ENCODE measurements at places on chromosomes 16 and 17.

GRCh38 chr16:17101646-17102045, 369.1 kb downstream of the XYLT1 start:
- DNase-seq, result peak; percentile 18

DNA sequence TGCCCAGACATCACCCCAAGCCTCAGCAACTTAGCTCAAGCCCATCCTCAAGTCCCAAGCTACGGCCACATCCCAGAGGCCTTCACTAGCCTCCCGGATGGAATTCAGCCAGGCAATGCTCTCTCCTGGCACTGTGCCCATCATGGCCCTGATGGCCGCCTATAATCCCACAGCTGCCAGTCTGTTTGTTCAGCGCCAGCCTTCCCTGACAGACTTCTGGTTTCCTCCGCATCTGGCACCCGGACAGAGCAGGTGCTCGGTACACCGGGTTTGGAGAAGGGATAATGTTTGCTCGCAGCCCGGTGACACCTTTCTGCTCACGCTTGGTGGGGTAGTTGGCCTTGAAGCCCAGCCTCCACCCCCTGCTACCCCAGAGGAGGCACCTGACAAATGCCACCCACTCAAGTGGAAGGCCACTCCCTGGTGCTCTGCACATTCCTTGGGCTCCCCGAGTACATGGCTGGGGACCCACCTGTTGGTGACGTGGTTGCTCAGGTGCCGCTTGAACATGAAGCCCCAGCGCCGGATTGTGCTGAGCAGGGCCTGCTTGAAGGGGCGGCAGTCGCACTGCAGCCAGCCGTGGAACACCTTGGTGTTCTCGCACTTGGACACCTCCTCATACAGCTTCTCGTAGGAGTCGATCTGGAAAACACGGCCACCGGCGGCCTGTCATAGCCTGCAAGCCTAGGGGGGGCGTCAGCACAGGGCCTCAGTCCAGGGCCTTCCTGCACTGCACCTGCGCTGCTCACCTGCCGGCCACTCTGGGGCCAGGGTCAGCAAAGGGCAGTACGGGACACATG, 47.1 kb downstream of the DNAH17 start:
- DNase-seq, result no peak

DNA sequence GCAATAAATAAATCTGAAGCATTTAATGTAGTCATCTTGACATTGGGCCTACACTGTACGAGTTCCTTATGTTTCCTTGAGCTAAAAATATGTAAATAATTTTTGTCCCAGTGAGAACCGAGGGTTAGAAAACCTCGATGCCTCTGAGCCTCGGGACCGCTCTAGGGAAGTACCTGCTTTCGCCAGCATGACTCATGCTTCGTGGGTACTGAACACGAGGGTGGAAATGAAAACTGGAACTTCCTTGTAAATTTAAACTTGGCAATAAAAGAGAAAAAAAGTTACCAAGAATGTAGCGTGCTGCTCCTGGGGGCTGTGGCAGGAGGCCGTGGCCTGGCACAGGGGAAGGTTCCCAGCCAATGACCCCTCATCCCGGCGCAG, 74.1 kb downstream of the SOCS1 start:
- peak; percentile 51 for DNase-seq

- no peak for DNase-seq
Measured at GRCh38 chr17:48030531-48030930, 7.1 kb downstream of the COPZ2 start.

GRCh38 chr16:87735270-87736007, 30.3 kb downstream of the KLHDC4 start:
- no peak for DNase-seq

GRCh38 chr16:1914084-1914608, 4.1 kb downstream of the HS3ST6 start:
- DNase-seq, result no peak

- DNase-seq, result no peak
Measured at GRCh38 chr16:19446300-19446846, 28.7 kb downstream of the TMC5 start.

DNA sequence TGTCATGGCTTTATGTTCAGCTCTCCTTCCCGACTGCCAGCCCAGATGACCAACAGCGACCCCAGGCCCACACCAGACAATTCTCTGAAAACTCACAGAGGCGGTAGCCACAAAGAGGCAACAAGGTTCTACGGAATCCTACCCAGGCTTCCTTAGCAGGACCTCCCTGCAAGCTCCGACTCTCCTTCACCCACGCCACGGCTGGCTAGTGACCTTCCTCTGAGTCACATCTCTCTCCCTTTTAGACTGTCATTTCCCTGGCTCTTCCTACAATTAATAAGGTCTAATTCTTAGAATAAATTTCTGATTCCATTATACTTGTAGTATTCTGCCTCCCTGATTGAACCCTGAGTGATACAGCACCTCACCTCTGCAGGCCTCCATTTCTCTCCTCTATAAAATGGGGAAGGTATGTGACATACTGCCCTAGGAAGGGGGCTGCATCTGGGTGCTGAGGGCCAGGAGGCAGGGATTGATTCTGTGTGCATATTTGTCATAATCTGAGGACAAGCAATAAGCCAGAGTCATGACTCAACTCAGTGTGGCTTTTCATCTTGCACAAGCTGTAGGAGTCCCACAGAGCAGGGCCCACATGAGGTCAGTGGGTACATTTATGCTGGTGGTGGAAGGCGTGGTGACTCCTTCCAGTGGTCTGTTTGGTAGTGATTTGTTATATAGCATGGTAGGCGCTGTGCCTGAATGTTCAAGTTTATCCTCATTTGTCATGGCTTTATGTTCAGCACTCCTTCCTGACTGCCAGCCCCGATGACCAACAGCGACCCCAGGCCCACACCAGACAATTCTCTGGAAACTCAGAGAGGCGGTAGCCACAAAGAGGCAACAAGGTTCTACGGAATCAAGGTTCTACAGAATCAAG, 46.2 kb downstream of the SMPD3 start:
- no peak for DNase-seq

DNA sequence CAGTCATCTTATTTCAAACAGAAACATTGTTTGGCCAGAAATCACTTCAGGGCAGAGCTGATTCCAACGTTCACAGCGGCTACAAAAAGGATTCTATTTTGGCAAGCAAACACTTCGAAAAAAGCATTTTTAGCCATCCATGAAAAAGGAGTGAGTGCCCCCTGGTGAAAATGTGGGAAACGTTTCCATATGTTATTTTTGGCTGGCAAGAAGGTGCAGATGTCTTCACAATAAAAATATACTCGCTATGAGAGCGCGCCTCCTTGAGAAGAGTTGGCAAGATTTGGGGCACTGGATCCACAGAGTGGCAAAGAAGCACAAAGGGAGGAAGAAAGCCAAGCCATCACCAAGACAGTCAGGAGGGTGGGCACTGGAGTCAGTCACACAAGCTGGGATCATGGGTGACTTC, 191.1 kb downstream of the CHD9NB start:
- no peak for DNase-seq

DNA sequence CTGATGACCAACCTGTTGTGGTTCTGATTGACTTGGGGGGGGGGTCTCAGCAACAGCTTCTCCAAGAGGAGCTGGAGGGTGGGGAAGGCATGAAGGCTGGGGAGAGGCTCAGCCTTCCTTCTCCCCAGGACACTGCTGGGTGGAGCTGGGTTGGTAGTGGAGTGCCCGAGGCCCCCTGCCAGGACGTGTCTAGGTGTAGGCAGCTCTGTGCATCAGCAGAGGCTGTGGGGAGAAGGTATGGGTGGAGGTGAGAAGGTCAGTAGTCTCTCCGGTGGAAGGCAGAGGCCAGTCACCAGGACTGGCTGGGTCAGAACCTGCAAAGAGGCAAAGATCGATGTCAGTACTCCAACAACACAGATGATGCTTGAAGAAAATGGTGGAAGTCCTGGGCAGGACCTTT, 3.9 kb downstream of the CHAD start:
- DNase-seq, result no peak

DNA sequence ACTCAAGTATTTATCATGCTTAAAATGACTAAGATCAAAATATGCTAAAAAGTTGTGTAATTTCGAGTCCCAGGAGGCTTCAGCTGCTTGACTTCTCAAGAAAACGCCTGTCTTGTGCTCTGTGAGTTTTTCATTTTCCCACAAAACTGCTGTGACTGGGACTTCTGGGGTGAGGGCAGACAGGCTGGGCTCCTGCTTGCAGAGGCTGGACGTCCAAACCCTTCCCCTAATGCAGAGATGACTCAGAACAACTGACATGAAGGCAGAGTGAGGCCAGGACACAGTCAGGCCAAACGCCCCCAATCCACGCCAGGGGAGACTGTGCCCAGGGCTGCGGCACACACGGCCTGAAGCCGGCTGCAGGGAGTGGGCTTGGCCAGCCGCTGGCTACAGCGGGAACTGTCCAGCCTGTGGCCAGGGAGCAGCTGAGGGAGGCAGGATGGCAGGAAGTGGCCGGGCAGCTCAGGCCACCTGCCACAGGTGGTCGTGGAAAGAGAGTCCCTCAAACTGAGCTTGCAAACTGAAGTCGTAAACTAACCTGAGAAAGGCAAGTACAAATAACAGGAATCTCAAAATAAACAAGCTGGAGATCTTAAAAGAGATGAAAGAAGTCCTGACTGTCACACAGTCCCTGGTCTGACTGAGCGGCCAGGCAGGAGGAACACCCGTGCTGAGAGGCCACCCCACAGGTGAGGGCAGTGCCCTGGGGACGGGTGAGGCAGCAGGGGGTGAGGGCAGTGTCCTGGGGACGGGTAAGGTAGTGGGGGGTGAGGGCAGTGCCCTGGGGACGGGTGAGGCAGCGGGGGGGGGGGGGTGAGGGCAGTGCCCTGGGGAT, 21.3 kb upstream of the HEXD start:
- no peak for DNase-seq

- DNase-seq, result no peak
Measured at GRCh38 chr16:87420026-87421002, 28.2 kb downstream of the MAP1LC3B start.

GRCh38 chr17:40323391-40324381, 14.7 kb downstream of the RARA start:
- peak; percentile 61 for DNase-seq

- DNase-seq, result no peak
Measured at GRCh38 chr17:2990396-2990795, 73.0 kb downstream of the OR1D5 start.

DNA sequence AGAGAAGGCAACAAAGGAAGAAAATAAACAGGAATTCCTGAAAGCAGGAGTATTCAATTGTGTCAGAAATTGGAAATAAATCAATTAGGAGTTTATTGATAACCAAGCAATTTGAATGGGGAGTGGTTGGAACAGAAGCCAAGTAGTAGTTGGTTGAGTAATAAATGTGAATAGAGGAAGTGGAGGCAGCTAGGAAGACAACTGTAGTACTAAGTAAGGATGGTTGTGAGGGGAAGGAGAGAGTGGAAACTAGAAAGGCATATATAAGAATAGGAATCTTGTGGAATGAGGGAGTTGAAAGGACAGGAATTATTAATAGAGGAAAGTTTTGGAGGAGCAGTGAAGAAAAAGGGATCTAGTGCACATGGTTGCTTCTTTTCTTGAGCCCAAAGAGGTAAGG, 34.4 kb downstream of the NFAT5 start:
- no peak for DNase-seq

GRCh38 chr16:4443271-4443670, 17.6 kb downstream of the DNAJA3 start:
- no peak for DNase-seq

DNA sequence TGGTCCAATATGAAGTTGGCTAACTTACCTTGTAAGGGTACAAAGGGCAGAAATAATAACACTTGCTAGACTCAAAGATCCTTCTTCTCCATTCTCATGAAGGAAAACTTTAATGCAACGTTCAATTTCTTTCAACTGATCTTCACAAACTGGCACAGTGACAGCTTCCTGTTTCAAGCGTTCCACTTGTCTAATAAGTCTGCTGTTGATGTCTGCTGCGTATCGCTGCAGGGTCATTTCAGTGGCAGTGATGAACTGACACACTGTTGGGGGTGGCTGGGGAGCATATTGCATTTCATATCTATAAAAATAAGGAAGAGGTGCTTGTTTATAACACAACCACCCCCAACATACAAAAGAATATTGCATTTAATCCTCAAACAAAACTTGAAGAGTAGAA, 33.5 kb upstream of the ARL6IP1 start:
- no peak for DNase-seq

DNA sequence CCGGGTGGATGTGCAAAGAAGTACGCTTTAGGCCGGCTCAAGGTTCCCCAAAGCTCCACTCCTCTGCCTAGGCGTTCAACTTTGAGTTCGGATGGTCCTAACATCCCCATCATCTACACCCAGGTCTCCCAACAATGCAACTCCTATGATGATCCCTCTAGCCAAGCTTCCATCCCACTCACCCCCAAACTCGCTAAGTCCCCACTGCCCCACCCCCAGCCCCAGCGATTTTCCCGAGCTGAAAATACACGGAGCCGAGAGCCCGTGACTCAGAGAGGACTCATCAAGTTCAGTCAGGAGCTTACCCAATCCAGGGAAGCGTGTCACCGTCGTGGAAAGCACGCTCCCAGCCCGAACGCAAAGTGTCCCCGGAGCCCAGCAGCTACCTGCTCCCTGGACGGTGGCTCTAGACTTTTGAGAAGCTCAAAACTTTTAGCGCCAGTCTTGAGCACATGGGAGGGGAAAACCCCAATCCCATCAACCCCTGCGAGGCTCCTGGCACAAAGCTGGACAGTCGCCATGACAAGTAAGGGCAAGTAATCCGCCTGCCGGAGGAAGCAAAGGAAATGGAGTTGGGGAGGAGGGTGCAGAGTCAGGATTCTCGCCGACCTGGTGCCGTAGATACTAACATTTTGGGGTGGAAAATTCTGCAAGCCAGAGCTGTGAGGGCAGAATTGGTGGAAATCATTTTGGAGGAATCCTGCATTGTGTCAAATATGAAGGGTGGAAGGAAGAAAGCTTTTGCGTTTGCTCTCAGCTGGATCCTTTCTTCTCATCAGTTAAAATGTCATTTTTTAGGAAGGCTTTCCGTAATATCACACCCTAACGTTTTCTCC, at the start of gene TP53:
Gene TP53 (minus strand): TSS at position 419 of the 836 bp plus-strand sequence. CDS start 10,896 bp downstream, outside the sequence.
- peak; percentile 86 for DNase-seq

GRCh38 chr16:72915331-72915730, 132.6 kb downstream of the ZFHX3 start:
- no peak for DNase-seq

DNA sequence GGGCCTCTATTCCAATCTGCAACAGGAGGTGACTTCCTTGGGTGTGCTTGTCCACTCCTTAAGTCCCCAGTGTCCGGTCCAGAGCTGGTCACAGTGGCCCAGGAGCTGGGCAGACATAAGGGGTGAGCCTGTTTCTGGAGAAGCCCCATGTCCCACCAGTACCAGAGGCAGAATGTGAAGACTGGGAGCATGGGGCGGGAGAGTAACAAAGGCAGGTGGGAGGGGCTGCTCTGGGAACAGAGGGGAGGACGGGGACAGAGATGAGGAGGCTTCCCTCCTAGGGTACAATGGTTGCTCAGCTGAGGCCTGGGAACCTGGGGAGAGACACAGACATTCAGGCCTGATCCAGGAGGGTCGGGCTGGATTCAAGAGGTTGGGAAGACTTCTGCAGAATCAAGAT, 323.3 kb upstream of the TNRC6C start:
- no peak for DNase-seq

DNA sequence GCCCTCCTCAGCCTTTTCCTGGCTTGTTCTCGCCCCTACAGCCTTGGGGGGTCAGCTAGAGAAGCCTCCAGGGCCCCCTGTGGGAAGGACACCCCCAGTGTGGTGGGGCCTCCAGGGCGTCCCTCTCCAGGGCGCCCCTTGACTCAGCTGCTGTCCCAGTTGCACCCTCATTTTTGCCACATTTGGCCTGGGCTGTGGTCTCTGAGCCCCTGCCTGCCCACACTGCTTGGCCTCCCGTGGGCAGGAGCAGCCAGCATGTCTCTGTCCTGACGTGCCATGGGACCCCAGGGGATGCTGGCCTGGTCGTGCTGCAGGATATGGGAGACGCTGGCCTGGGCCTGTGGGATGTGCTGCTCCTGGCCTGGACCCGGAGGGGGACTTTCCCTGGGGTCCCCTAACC, 5.0 kb downstream of the CHTF18 start:
- no peak for DNase-seq

GRCh38 chr16:47142486-47142820, 1.3 kb downstream of the NETO2 start:
- DNase-seq, result peak; percentile 37
